HT1080 (cell line): ENCODE measurements at places on chromosomes 2 and 18.
A peak's percentile ranks its signal among the peaks of the same experiment; 100 is the strongest.

DNA sequence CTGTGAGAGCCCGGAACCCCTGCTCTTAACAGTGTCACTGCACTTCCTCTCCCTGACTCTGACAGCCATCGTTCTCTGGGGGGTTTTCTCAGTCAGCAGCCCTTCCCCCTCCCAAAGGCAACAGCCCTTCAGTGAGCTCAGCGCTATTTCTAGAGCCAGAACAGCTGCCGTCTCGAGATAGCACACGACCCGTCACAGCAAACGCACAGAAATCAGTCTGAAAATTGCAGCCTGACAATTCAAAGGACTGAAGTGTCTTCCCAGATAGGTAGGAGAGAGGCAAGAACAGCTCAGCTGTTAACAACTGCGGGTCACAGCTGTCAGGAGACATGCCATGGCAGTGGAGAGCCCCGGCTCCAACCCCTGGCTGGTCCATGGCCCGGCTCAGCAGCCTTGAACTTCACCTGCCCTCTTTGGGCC lies 45.4 kb downstream of the ST8SIA5 start:
- no peak for DNase-seq

GRCh38 chr2:240407090-240407489 lies 28.4 kb upstream of the GPC1 start:
- DNase-seq, result no peak

DNA sequence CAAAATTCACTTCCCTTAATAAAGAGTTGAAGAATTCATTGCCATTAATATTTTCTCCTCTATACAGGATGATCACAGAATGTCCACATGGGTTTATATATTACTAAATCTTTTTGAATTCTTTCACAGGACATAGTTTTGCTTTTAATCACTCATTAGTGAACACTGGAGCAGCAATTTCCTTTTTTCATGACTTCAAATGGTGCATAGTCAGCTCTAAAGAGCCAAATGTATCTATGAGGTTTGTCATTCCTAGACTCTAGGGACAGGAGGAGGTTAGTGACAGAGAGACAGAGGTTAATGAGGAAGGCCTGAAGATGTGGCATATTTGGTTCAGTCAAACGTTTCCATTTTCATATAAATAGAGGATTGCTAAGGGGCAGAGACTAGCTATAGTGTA lies 111.8 kb downstream of the FSHR start:
- DNase-seq, result no peak

- no peak for DNase-seq
These were observed 53.5 kb downstream of the SLC4A1AP start for GRCh38 chr2:27717070-27717795.

GRCh38 chr2:191950132-191950874 lies 103.4 kb upstream of the CAVIN2 start:
- peak; percentile 30 for DNase-seq
